Sciatic nerve (tissue), 2 donors: ENCODE measurements at places on chromosomes 5 and 9. TPM values are rescaled to one million over a fixed set of nuclear protein-coding genes. Genes with fewer than 3 reads are reported as not detected.

ARHGAP26 gene
- 71.6 TPM for total RNA-seq

TMEM252 gene
- total RNA-seq = not detected

RASGEF1C gene
- total RNA-seq = 10.3 TPM

PAEP gene
- total RNA-seq = not detected

GEMIN5 gene
- 16.0 TPM for total RNA-seq

CCDC152 gene
- 5.2 TPM for total RNA-seq

POU5F2 gene
- 3.7 TPM for total RNA-seq

PTPN3 gene
- 1.0 TPM for total RNA-seq

RETREG1 gene
- 37.4 TPM for total RNA-seq

GABRB2 gene
- 0.13 TPM for total RNA-seq

PCDHB11 gene
- total RNA-seq = 9.9 TPM
